Sciatic nerve (tissue), 2 donors: ENCODE measurements at places on chromosomes 4 and X.

DNA sequence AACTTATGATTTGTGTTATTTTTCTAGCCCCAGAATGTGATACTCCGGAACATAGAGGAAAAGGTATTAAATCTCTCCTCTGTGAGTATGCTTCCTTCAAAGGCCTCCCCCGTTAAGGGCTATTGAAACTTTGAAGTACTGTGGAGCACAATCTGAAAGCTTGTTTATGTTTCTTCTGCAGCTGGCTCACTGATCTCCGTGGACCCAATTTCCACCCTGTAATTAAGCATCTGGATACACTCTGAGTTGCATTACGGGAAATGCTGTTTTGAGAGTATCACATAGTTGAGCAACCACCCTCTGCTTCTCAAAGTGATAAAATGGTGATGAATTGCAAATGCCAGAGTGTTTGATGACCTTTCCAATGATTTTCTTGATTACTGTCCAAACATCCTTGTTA is 296.8 kb upstream of the PABPC5 start:
- no peak for DNase-seq

DNA sequence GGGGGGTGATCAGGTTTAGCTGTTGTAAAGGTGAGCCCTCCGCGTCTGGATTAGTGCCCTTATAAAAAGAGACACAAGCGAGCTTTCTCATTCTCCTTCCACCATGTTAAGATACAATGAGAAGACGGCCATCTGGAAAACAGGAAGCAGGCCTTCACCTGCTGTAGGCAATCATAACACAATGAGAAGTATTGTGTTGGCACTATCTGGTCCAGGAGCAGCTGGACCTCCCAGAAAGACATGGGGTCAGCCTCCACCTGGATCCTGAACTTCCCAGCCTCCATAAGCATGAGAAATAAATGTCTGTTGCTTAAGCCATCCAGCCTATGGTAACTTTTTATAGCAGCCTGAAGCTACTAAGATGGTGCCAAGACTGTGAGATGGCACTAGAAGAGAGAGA is 8.6 kb upstream of the SMIM20 start:
- no peak for DNase-seq

GRCh38 chrX:104972737-104973136 is 247.8 kb downstream of the TEX13A start:
- DNase-seq, result no peak

GRCh38 chr4:88582493-88582892 is 9.8 kb upstream of the HERC3 start:
- no peak for DNase-seq

GRCh38 chr4:40502220-40502619 is 127.4 kb downstream of the RBM47 start:
- no peak for DNase-seq

DNA sequence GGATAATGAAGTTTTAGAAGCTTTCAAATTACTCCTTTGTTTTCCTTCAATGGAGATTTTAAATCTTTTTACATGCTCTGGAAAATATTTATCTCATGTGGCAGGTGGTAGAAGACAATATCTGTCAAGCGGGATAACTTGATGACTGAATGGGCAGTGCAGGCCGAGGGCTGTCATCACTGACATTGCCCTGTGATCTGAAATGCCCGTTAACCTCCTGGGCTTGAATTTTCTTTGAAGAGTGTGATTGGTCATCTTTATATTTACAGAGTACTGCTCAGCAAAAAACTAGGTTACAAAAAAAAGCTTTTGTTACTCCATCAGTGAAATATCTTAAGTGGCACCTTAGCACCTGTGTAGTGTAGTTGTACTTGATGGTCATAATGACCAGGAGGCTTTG is 147.5 kb downstream of the GATB start:
- no peak for DNase-seq

DNA sequence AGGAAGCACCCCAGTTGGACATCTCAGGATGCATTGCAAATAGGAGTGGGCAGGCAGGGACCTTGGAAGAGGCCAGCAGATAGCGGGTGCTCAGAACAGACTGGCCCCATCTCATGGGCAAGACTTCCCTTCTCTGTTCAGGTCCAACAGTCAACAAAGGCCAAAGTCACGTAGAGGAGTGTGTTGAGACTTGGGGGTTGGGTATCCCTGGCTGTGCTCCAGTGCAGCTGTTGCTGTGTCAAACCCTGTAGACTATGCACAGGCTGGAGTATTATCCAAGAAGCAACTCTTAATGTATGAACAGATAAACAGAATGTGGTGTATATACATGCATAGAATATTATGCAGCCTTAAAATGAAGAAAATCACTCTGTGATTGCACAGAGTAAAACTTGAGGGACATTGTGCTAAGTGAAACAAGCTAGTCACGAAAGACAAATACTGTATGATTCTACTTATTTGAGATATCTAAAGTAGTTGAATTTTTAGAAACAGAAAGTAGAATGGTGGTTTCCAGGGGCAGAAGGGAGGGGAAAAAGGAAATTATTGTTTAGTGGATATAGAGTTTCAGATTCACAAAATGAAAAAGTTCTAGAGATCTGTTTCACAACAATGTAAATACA is 192.1 kb upstream of the LCORL start:
- no peak for DNase-seq
